ENCODE measurements at places on chromosomes 3 and 15. TPM values are rescaled to one million over a fixed set of nuclear protein-coding genes. Genes with fewer than 3 reads are reported as not detected.

DNA sequence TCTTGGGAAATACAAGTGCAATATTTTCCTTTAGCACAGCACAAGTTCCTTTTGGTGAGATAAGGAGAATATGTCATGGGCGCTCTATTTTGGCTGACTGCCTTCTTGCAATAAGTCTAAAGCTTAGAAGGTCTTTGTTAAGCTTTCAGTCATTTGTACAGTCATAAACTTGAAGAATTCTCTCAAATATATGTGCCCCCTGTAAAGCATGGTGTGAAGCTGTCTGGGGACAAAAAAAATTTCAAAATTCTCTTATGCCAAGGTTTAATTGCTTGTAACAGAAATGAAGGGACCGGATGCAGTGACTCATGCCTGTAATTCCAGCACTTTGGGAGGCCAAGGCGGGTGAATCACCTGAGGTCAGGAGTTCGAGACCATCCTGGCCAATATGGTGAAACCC lies 21.7 kb upstream of the ARID3B start:
- DNase-seq = no peak

DNA sequence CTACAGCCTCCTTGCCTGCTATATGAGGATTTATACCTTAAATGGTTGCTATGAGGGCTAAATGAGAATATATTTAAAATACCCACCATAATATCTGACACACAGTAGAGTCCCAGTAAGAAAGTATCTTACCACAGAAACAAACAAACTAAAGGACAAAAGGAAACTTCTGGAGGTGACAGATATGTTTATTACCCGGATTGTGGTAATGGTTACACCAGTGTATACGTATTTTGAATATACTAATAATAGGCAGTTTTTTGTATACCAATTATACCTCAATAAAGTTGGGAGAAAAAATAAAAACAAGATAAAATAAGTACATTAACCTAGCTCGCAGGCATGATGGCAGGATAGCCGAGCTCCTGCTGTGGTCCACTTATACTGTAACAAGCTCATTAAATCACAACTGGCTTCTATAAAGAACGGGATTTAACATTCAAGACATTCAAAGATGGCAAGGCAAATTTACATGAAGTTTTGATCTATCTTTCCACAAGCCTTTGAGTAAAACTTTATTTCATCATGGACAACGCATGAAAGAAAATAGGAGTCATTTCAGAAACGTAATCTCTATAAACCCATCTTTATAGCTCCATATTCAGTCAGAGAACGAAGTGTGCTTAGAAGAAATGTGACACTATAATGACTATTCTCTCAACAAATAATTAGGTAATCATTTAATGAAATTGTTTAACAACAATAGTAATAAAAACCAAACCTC lies 1.5 kb downstream of the RPN1 start:
- DNase-seq = no peak

GRCh38 chr3:113247068-113247467 lies 35.7 kb downstream of the BOC start:
- DNase-seq = no peak

DNA sequence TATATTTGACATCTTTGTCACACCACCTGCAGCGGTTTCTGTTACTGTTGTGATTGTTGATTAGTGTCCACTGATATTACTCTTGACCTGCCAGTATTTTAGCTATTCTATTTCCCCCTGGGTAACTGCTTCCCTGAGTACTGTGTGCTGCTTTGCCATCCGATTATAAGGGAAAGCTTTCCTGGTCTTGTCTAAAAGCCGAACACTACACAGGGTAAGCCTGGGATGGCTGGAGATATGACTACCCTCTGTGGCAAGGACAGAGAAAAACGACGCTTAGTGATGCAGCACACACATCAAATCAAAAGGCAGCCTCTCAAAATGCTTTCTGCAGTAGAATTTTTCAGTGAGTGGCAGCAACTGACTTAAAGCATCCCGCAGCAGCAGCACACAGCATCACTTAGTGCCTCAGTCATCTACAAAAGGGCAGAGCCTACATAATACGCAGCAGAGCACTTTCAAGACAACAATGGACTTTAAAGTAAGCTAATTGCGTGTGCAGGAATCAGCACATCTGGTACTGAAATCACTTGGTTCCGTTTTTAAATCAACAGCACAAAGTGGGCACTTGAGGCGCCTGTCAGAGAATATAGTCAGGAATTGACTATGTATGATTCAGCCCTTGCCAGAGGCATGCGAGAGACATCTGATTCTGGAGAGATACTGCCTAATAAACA lies 656.3 kb upstream of the TGFBR2 start:
- DNase-seq = no peak

DNA sequence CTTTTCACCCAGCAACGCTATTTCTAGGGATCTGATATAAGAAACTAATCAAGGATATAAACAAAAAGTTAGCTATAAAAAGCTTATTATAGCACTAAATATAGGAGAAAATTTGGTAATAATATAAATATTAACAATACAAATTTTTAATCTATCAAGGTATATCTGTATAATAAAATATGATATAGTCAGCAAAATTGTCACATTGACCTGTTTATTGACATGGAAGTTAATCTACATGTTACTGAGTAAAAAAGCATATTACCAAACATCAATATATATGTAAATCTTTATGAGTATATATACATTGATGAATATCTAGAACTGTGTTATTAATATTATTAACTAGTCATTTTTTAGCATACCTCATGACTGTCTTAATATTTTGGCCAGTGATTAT lies 26.6 kb downstream of the SHOX2 start:
- DNase-seq = no peak

DNA sequence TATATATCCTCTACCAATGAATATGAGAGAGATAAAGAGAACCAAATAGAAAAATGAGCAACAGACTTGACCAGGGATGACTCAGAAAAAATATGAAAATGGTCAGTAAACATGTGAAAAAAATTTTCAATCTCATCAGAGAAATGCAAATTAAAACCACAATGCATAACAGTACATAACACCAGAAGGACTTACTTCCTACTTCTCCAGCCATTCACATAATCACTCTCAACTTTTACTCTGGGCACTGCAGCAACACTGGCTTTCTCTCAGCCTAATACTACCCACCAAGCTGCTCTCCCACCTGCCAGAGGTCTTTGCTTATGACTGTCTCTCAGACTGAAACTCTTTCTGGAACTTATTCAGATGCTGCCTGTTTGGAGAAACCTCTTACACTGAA lies 49.4 kb downstream of the DPH6 start:
- DNase-seq = no peak

- DNase-seq = no peak
Observed at GRCh38 chr3:97658668-97659285, 105.8 kb upstream of the ARL6 start.

GRCh38 chr3:161475905-161476304 lies 20.7 kb upstream of the OTOL1 start:
- no peak for DNase-seq

DNA sequence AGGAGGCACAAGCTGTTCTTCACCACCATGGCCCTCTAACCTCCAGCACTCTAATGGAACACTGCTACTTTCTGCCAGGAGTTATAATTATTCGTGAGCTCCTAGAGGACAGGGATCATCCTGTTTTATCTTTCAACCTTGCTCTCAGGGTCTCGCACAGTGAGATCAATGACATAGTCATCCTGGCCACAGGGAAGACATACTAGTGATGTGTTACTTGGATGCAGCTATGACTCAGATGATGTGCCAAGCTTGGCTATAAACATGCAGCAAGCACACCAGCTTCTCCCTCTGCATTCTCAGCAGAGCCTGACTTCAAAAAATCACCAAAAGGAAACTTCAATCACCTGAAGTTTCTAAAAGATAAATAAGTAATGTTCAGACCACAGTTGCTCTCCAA lies 203.8 kb upstream of the HES1 start:
- DNase-seq = no peak

GRCh38 chr15:65062726-65063125 lies 5.1 kb downstream of the RASL12 start:
- no peak for DNase-seq

- no peak for DNase-seq
Observed at GRCh38 chr3:29694331-29694730, 413.5 kb downstream of the RBMS3 start.

DNA sequence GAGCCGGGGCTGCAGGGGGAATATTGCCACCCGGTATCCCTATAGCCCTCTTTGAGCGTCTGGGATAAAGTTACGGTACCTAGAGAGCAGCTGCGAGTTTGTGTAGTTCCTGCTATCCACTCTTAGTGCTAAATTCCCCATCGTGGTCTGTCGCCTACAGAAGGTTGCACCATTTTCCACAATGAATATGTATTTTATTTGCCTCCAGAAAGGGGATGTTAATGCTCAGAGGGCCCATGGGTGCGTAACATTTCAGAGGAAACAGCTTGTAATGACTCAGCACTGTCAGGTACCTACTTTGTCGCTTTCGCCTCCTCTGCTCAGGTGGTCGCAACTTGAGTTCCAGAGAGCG lies 1.1 kb downstream of the SLCO3A1 start:
- DNase-seq = no peak

DNA sequence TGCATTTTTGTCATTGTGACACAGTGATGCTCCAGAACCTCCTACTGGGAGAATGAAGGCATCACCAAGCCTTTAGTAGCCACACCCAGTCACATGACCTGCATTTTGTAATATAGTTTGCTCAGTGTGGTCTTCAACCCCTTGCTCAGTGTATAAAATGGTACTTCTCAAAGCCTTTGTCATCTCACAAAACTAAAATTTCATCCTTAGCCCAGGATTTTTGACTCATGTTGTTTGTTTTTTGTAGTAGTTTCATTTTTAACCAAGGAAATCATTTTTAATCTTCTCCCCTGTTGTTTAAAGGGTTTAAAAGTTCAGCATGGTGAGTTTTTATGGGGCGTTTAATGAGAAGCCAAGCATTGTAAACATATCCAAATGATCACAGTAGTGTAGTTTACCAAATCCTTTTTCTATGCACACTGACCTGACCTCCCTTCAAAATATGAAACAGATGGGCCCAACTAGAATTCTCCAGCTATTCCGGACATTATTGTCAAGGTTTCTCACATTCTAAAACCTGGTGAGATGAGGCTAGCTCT lies 123.5 kb upstream of the IL12A start:
- no peak for DNase-seq

GRCh38 chr3:72143966-72144717 lies 359.2 kb upstream of the PROK2 start:
- no peak for DNase-seq

GRCh38 chr3:40768046-40768445 lies 243.3 kb downstream of the ZNF621 start:
- no peak for DNase-seq

DNA sequence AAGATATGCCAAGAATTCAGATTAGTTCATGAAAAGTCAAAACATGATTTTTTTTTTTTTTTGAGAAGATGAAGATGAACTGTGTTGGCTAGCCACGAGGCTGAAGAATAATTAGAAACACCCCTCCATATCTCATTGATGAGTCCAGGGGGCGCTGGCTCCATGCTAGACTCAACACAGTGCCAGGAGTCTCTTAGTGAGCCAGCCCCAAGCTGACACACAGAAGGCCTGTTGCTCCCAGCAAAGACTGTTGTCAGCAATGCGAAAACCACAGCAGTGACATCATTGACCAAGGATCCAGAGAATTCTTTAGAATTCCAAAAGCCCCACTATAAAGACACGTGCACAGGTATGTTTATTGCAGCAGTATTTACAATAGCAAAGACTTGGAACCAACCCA lies 185.2 kb downstream of the ANXA2 start:
- no peak for DNase-seq

DNA sequence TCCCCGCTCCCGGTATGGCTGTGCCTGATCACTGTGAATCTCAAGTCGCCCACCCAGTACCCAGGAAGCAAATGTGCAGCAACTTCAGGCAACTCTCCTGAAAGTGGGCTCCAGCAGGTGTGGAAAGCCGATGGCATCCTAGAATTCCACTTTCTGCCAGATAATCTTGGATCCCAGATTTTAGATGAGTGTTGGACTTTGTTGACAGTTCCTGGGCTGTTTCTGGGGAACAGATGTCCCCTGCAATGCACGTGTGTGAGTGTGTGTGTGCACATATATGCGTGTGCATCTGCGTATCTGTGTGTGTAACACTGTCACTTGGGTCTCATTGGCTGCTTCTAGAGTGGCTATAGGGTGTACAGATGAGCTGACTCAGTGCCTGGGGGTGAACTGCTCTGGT lies 59.0 kb downstream of the FEM1B start:
- no peak for DNase-seq

- no peak for DNase-seq
Observed at GRCh38 chr3:159892801-159893200, 95.8 kb upstream of the IL12A start.

GRCh38 chr15:45146405-45146804 lies 16.6 kb downstream of the DUOX1 start:
- no peak for DNase-seq

GRCh38 chr3:69879051-69879450 lies 120.5 kb upstream of the SAMMSON start:
- DNase-seq = no peak

GRCh38 chr15:34620814-34621213 lies 37.4 kb upstream of the GOLGA8B start:
- no peak for DNase-seq

The SEC11A gene
- 94.6 TPM for total RNA-seq

The PEX11A gene
- 13.9 TPM for total RNA-seq

The GP9 gene
- total RNA-seq = not detected

The PLCB2 gene
- 7.5 TPM for total RNA-seq

The CPN2 gene
- 0.40 TPM for total RNA-seq

The LRRC2 gene
- total RNA-seq = 122 TPM

The CLEC3B gene
- total RNA-seq = 68.0 TPM

The SH2D7 gene
- total RNA-seq = not detected

The TICRR gene
- total RNA-seq = 0.12 TPM

The TM4SF1 gene
- 112 TPM for total RNA-seq

The CXCR6 gene
- total RNA-seq = 0.59 TPM

The STRIT1 gene
- 0.79 TPM for total RNA-seq

The POC1A gene
- 1.5 TPM for total RNA-seq

The LEO1 gene
- 9.0 TPM for total RNA-seq
